ENCODE measurements at places on chromosomes 13 and 19.

- no peak for DNase-seq
Observed at GRCh38 chr13:102399791-102400674, 1.8 kb downstream of the FGF14 start.

DNA sequence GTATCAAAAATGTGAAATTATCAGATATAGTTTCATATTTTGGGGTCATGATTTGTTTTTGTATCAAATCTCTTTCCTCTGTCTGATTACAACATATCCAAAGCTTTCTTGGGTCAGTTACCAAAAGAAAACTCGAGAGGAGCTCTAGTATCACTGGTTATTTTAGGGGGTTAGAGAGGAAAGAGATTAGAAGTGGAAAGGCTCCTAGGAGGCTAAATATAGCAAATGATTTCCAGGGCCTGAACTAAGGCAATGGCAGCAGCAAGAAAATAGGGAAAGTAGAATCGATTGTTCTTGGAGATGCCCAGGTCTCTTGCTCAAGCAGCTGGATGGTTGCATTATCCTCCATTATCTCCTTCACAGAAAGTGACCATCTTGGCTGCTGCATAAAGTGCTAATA is 72.9 kb downstream of the NHLRC3 start:
- DNase-seq: no peak

GRCh38 chr19:23075031-23075733 is 41.6 kb upstream of the ZNF730 start:
- DNase-seq: no peak

DNA sequence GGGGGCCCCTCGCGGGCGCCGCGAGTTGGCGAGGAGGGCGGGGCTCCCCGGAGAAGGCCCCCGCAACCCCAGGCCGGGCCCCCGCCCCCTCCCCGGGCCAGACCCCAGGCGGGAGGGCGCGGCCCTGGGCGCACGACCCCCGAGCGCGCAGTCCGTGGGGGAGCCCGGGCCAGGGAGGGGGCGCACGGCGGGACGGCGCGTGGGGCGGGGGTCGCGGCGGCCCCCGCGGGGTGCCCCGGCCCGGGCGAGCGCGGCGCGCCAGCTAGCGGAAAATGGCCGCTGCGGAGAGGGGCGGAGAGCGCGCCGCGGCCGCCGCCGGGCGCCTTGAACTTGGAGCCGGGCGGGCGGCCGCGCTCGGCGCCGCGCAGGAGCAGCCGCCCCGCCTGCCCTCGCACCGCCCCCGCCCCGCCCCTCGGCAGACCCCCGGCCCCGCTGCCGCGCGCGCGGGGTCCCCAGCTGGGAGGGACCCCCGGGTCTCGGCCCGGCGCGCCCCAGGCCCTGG is 6.4 kb upstream of the NFIC start:
- no peak for DNase-seq

- DNase-seq: peak; percentile 98
Observed at GRCh38 chr19:58558623-58559274, 338 bp upstream of the UBE2M start.

- DNase-seq: no peak
Observed at GRCh38 chr19:47768604-47769003, 9.9 kb upstream of the SELENOW start.

- DNase-seq: no peak
Observed at GRCh38 chr19:6376512-6377190, 918 bp upstream of the PSPN start.

DNA sequence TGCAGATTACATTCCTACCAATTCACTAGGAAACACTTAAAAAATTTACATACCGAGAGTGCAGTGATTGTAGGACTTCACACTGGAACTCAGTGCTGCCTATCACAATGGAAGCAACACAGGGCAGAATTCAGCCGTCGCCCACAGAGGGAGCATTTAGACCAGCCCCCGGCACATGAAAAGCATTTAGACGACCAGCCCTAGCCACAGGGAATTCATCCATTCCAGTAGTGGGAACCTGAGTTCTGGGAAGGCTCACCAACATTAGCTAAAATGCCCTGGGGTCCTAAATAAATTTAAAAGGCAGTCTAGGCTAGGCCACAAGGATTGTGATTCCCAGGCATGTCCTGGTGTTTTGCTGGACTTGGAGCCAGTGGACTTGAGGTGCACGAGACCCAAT is 155.2 kb downstream of the LIG4 start:
- no peak for DNase-seq

DNA sequence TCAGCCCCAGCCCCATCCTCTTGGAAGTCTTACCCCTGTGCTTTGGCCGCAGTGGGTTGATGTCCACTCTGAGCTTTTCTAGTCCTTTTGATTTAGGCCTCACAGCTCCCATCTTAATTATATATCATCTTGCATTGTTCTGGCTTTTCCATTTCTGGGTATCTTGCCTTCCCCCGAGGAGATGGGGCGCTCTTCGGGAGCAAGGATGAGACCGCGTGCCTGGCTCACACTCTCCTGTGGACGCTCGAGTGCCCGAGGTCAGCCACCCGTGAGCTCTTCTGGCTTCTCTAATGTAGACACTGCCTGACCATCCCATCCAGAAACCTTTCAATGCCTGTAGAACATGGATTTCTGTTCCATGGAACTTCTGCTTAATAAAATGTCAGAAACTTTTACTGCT is 53.5 kb upstream of the GPR183 start:
- DNase-seq: no peak

All from stimulated activated CD4-positive, alpha-beta T cell treated with anti-CD3 and anti-CD28 coated beads, Interleukin-1b, Interleukin-23, amount 100 ng/mL, for 1 hour (primary cell).